Ecto neural progenitor cell (in vitro differentiated cells): ENCODE measurements at places on chromosomes 3 and 15.

- no peak for DNase-seq
These were observed 28.7 kb downstream of the CACNA2D2 start for GRCh38 chr3:50474717-50475116.

- no peak for DNase-seq
These were observed 782.4 kb upstream of the ROBO1 start for GRCh38 chr3:80550174-80550573.

- DNase-seq: no peak
These were observed 21.0 kb upstream of the CHMP2B start for GRCh38 chr3:87206070-87206469.

- DNase-seq: no peak
These were observed 285.6 kb downstream of the GRM7 start for GRCh38 chr3:7146529-7146928.

GRCh38 chr15:99320374-99321215 is 69.3 kb downstream of the LRRC28 start:
- DNase-seq: no peak

- DNase-seq: no peak
These were observed 625 bp upstream of the RBM15B start for GRCh38 chr3:51390246-51391074.

- no peak for DNase-seq
These were observed 2.3 kb upstream of the TUSC2 start for GRCh38 chr3:50330330-50330729.

DNA sequence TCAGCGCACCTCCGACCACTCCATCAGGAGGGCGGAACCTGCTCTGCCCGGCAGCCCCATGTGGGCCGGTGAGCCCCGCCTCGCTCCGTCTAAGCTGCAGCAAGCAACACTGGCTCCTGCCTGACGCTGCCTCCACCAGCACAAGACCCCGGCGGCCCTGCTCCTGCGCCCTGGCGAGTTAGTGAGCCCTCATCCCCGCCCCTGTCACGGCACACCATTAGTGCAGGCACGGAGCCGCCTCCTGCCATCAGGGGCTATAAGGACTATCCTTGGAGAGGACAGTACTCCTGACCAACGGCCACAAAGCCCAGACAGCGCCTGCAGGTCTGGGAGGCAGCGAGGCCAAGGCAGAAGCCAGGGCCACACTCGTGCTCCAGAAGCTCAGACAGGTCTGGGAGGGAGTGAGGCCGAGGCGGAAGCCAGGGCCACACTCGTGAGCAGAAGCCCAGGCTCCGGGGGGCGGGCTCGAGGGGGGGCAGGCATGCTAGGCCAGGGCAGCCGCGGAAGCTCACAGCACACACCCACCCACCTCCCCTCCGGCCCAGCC is 39.4 kb downstream of the TNK2 start:
- DNase-seq: no peak

GRCh38 chr3:171373711-171374110 is 86.5 kb downstream of the TNIK start:
- DNase-seq: no peak

GRCh38 chr3:40899286-40899712 is 300.0 kb upstream of the CTNNB1 start:
- no peak for DNase-seq

DNA sequence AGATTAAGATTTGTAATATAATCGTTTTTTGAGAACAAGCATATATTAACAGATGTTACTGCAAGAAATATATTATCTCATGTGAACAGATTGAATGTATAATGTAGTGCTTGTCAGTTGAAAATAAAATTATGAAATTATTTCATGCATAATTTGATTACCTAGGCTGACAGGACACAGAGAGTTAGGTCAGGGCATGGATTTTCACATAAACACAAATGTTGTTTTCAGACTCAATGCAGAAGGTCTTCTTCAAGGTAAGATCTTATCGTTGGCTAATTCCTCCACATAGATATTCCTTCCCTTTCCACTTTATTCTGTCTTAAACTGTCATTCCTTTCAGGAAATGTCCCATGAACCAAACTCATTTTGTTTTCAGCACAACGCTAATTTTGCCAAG is 20.1 kb upstream of the TM4SF1 start:
- no peak for DNase-seq

GRCh38 chr3:65443739-65444446 is 594.8 kb downstream of the MAGI1 start:
- DNase-seq: no peak

DNA sequence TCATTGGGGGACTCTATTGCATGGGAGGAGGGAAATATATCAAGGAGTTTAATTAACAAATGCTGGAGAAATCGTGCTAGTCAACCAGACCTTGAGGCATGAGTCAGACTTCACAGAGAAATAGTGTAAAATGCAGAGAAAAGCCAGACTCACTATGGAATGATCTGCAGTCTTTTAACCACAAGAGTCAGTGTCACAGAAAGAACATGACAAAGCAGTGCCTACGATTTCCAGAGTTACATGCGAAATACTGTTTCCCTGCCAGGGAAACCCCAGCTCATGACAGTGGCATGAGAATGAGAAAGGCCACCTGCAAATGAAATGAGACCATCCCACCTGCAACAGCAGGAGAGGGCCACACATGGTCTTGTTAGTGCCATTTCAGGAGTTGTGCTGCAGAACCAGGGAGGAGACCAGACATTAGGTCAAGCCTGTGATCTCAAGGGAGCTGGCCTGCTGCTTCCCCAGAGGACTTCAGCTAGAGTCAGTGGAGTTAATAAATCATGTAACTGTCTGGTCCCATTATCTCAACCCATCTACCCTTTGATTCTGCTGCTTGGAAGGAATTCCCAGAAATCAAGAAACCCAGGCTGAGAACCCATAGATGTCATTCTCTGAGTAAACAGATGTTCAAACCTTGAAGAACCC is 79.0 kb downstream of the ERC2 start:
- DNase-seq: no peak

DNA sequence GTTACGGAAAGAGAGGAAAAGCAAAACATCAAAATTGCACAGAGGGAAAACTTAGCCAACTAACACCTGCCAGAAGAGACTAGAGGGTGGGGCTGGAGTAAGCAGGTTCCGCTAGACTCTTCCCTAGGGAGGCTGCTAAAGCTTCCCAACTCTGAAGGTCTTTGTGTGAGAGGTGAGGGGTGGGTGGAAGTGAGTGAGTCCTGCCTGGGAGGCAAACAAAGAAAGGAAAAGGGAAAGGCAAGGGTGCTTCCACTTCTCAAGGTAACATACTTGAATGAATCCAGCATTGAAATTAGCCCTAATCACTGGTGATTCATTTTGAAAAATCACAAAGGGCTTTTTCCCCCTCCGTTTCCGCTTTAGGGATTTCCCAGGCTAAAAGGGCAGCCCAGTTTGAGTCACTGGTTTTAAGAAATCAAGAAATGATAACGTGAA is 220.5 kb upstream of the ADAMTS9 start:
- no peak for DNase-seq

DNA sequence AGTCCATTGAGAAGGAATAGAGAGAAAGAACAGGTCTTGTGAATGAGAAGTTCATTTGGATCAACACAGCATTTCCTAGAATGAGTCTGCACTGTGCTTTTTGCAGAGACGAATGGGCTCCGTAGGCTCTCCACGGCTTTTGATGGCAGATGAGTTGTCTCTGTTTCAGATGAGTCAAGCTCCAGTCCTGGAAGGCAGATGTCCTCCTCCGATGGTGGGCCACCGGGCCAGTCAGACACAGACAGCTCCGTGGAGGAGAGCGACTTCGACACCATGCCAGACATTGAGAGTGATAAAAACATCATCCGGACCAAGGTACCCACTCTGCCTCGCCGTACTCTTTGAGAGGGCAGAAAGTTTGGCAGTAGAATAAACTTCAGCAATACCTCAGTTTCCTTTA is 70.5 kb downstream of the SIDT1 start:
- DNase-seq: no peak

DNA sequence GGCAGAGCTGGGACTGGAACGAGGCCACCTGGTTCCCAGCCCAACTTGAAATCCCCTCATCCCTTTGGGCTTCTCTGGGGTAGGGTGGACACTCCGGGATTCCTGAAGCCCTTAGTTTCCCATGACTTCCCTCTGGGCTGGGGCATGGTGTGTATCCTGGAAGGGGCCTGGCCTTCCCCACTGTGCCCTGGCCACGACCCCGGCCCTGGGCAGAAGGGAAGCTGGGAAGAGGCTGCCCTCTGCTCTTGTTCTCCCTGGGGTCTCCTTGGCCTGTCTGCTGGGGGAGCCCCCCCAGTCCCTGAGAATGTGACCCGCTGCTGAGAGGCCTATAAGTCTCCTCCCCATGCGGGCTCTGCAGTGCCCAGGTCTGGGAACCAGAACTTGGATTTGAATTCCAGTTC is 104.9 kb downstream of the LINGO1 start:
- no peak for DNase-seq

DNA sequence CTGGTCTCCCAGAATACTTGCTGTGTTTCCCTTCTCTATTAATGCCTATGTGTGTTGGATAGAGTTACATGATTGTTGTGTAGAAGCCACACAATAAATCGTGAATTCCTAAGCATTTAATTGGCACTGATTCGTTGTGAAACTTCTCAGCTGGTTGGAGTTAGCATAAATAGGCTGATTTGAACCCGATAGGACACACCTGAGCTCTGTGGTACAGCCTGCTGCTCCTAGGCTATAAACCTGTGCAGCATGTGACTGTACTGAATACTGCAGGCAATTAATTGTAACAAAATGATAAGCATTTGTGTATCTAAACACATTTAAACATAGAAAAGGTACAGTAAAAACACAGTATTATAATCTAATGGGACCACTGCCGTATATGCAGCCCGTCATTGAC is 4.9 kb downstream of the ACAD11 start:
- DNase-seq: no peak

- DNase-seq: no peak
These were observed 140.4 kb upstream of the ATP2B2 start for GRCh38 chr3:10645800-10646199.

DNA sequence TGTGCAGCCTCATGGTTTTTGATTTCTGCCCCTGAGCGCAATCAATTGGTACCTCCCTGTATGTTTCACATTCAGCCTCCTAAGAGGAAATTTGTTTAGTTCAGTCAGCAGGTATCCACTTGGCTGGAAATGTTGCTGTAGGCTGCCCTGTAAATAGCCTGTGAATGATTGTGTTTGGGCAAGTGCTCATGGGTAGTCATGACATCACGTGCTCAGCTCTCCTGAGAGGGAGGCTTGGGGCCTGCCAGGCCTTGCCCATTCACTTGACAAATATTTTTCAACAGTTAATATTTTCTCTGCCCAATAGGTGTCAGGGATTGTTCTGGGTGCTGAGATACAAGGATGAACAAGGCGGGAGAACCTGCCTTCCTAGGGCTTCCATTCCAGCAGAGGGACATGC is 13.3 kb downstream of the HRH1 start:
- DNase-seq: no peak

GRCh38 chr15:84929795-84930603 is 45.5 kb downstream of the SLC28A1 start:
- DNase-seq: no peak
